ENCODE measurements at places on chromosomes 3 and 15.
A peak's percentile ranks its signal among the peaks of the same experiment; 100 is the strongest.

DNA sequence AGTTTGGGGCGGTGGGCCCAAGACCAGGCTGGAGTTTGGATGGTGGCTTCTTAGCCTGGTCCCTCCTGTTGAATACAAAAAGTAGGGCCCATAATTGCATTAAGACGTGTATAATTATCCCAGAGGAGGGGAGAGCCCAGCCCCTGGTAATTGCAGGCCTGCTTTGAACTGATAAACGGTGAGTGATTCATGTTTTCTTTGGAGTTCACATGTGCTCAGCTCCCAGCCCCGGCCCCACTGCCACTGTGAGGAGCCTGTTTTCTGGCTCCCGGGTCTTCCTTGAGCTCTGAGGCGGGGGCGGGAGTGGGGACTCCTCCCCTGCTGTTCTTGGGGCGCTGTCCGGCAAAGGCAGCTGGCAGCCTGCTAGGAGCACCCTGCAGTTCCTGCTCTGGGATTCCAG is 3.1 kb downstream of the PLXNA1 start:
- no peak for DNase-seq

GRCh38 chr3:155252021-155252420 is 41.5 kb downstream of the STRIT1 start:
- DNase-seq: no peak

- DNase-seq: no peak
These were observed 76.9 kb downstream of the RHCG start for GRCh38 chr15:89419370-89419984.

GRCh38 chr3:32873531-32874130 is 55.8 kb downstream of the TRIM71 start:
- DNase-seq: no peak

DNA sequence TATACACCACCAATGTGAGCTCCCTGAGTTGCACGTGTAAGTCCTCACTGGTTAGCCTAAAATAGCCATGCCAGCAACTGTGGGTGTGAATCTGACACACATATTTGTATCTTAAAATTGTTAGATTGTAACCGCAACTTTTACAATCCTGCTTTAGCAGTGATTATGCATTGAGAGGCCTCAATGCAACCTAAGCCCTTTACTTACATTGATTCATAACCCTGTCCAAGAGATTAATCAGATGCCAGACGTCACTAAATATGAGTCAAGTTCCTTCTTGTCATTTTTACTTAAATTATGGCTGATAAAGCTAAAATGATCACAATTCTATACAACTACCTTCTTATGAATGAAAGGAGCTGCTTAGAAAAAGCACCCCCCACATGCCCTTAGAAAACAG is 46.9 kb downstream of the IL17RD start:
- no peak for DNase-seq

DNA sequence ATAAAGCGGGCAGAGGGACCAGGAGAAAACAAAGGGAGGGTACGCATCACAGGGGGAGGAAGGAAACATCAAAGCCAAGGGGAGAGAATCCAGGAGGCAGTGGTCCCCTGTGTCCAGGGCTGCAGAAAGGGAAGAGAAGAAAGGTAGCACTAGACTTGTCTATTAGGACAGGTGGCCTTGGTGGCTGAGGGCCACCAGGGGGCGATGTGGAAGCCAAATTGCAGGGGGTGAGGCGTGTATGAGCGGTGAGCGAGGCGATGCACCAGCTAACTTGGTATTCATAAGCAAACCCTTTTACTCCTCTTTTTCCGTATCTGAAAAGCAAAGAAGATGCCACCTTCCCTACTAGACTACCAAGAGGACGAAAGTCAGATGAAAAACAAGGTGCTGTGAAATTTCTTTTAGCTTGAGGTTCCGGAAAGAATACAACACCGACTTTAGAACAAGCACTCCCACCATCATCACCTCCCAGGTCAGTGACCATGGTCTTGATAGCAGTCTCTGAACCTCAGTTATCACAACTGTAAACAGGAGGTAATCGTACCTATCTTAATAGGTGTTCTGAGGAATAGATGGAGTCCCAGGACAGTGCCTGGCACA is 654.4 kb upstream of the ADAMTS9 start:
- DNase-seq: peak; percentile 59

DNA sequence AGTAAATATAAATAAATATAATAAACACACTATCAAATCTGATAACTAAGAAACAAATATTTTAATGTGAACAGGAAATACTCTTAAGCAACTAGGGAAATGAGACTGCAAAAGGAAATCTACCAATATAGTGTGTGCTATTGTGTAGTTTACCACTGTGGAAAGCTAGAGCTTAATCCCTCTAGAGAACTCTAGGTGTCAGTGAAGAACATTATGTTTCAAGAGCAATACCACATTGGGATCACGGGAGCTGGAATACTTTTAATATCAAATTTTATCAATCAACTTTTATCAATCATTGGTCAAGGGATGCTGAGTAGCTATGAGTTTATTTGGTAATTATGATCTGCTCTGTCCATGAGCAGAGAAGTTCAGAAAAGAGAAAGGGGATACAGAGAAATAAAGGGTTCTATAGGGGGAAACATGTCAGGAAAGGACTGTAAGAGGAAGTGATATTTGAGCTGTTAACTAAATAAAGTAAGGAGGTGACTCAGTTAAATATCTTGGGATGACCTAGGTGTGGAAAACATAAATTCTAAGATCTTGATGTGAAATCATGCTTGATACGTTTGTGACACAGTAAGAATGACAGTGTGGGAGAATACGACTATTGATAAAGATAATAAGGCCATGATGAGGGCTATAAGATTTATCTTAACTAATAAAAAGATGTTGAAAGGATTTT is 762.2 kb upstream of the ALCAM start:
- no peak for DNase-seq
